ENCODE measurements at places on chromosomes 2 and 18. TPM values are rescaled to one million over a fixed set of nuclear protein-coding genes. Genes with fewer than 3 reads are reported as not detected.

The ICOS gene
- polyA plus RNA-seq, result 0.13 TPM

- H3K27ac ChIP-seq, result peak overlapping the region; percentile 75
- H3K36me3 ChIP-seq, result no peaks in the 10 kb centered on the region
- peaks cover 49% of the 10 kb centered on the region for H3K4me1 ChIP-seq
- DNase-seq, result no peak
- H3K27me3 ChIP-seq, result no peaks in the 10 kb centered on the region
Observed at GRCh38 chr2:64405581-64406406, 48.2 kb upstream of the LGALSL start.

GRCh38 chr2:132595693-132596092, 74.3 kb downstream of the LYPD1 start:
- H3K27ac ChIP-seq, result no peak overlapping the region
- no peaks in the 10 kb centered on the region for H3K36me3 ChIP-seq
- H3K4me3 ChIP-seq, result no peak overlapping the region
- peaks cover 4% of the 10 kb centered on the region for H3K27me3 ChIP-seq

DNA sequence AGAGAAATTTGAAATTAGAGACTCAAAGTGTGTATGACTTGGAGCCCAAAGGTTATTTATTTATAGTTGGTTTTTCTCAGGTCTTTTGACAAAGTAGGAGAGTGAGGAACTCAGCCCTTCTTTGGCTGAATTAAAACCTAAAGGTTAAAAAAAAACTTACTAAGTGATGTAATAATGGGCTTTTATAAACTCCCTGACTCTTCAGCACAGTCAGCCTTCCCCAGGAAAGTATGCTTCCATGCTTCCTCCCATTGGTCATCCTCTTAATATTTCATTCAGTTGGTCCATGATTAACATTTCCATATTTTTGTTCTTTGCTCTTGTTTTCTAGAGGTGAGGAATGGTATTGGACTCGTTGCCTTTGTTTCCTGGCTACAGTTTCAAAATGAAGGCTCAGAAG, 7.2 kb downstream of the ARPC2 start:
- no peak overlapping the region for H3K27ac ChIP-seq
- peaks cover 47% of the 10 kb centered on the region for H3K4me1 ChIP-seq
- H3K4me3 ChIP-seq, result no peak overlapping the region

- peaks cover 3% of the 10 kb centered on the region for H3K36me3 ChIP-seq
- DNase-seq, result no peak
- H3K27me3 ChIP-seq, result no peaks in the 10 kb centered on the region
- H3K4me3 ChIP-seq, result no peak overlapping the region
- no peak overlapping the region for H3K27ac ChIP-seq
- no peaks in the 10 kb centered on the region for H3K4me1 ChIP-seq
Observed at GRCh38 chr2:46634905-46635304, 155.5 kb downstream of the TMEM247 start.

GRCh38 chr2:134714228-134714627, 4.6 kb downstream of the TMEM163 start:
- H3K27me3 ChIP-seq, result peaks cover 20% of the 10 kb centered on the region
- no peak overlapping the region for H3K4me3 ChIP-seq
- H3K36me3 ChIP-seq, result no peaks in the 10 kb centered on the region
- H3K4me1 ChIP-seq, result peaks cover 17% of the 10 kb centered on the region

- no peak overlapping the region for H3K27ac ChIP-seq
- H3K36me3 ChIP-seq, result no peaks in the 10 kb centered on the region
- no peak overlapping the region for H3K4me3 ChIP-seq
- DNase-seq, result no peak
- H3K4me1 ChIP-seq, result no peaks in the 10 kb centered on the region
Observed at GRCh38 chr18:66193938-66194337, 410.0 kb downstream of the CDH19 start.

The RGPD3 gene
- polyA plus RNA-seq, result 0.33 TPM
